Sigmoid colon (tissue), 7 donors: ENCODE measurements at places on chromosomes 6 and 20. TPM values are rescaled to one million over a fixed set of nuclear protein-coding genes. Genes with fewer than 3 reads are reported as not detected.

DNA sequence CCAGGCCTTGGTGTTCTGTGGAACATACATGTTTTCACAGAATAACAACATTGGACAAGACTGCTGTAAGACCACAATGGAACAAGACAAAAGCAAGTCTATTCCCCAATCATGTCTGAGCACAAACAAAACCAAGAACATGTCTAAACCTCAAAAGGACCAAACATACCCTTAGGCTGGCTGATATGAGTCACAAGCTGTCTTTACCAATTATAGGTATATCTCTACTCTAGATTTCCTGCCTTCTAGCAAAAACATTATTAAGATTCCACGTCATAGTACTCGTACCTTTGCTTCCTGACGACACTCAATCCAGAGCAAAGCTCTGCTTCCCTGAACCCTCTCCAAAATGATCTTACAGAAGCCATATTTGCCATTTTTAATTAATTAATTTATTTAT, 15.4 kb upstream of the L3MBTL1 start:
- H3K4me3 ChIP-seq = no peak overlapping the region
- no peaks in the 10 kb centered on the region for H3K27me3 ChIP-seq
- H3K36me3 ChIP-seq = no peaks in the 10 kb centered on the region
- DNase-seq = no peak
- no peak overlapping the region for H3K27ac ChIP-seq
- H3K4me1 ChIP-seq = no peaks in the 10 kb centered on the region

- H3K27ac ChIP-seq = no peak overlapping the region
- DNase-seq = no peak
- H3K27me3 ChIP-seq = no peaks in the 10 kb centered on the region
- H3K4me3 ChIP-seq = no peak overlapping the region
- no peaks in the 10 kb centered on the region for H3K36me3 ChIP-seq
These were observed 176.7 kb upstream of the COL21A1 start for GRCh38 chr6:56424064-56424463.

GRCh38 chr20:17479063-17479657, 52.0 kb downstream of the BFSP1 start:
- H3K4me3 ChIP-seq = no peak overlapping the region
- DNase-seq = no peak
- no peak overlapping the region for H3K27ac ChIP-seq
- H3K36me3 ChIP-seq = no peaks in the 10 kb centered on the region
- peaks cover 7% of the 10 kb centered on the region for H3K27me3 ChIP-seq

GRCh38 chr6:17240803-17241500, 40.2 kb upstream of the RBM24 start:
- no peaks in the 10 kb centered on the region for H3K36me3 ChIP-seq
- no peak for DNase-seq
- no peaks in the 10 kb centered on the region for H3K4me1 ChIP-seq
- H3K27me3 ChIP-seq = no peaks in the 10 kb centered on the region

DNA sequence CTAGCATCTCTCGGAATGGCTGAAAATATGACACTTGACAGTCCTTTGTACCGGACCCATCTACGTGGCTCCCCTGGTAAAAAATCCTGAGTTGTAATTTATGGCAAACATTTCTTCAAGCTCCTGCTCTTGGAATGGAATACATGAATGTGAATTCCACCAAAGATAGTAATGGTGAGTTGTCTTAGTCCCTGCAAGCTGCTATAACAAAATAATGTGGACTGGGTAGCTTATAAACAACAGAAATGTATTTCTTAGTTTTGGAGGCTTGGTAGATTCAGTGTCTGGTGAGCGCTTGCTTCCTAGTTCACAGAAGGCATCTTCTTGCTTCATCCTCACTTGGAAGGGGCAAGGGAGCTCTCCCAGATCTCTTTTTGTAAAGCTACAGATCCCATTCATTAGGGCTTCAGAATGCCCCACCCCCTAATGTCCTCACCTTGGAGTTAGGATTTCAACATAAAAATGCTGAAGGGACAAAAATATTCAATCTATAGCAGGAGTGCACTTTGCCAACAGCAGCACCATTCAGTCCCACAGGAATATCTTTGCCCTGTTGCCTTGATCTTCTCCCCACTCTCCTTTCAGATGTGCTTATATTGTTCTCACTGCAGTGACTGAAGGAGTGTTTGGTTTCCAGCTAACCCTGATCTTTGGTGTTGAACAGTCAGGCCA, 167.8 kb upstream of the HDAC2 start:
- no peak overlapping the region for H3K27ac ChIP-seq
- H3K4me1 ChIP-seq = no peaks in the 10 kb centered on the region
- no peak overlapping the region for H3K4me3 ChIP-seq
- no peaks in the 10 kb centered on the region for H3K36me3 ChIP-seq
- no peaks in the 10 kb centered on the region for H3K27me3 ChIP-seq

ZDHHC14 gene
- 12.6 TPM for total RNA-seq

DNA sequence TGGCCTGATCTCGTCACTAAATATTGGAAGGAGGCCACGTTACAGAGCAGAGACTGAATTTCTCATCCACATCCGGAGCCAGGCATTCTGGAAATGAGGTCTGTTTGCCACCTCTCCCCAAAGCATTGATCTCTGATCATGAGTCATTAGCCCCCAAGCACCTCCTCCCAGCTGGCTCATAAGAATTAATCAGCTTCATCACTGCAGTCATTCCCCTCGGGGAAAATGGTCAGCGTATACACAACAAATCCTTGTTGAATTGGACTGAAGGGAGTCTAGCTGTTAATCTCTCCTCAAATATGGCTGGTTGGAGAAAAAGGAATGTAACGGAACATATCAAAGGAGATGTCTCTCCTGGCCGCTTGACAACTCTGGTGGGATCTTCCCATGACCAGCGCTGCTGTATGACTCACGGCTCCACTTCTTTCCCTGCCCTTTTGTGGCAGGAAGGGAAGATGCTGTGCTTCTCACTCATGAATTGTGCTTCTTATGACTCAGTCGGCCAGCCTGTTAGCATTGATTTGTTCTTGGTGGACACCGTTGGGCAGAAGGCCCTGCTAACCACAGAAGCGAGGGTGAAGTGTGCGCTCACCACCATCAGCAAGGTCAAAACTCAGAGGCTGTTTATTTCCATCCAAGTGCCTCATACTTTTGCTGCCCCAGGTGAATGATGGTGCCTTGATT, 76.7 kb downstream of the RNF182 start:
- no peak overlapping the region for H3K4me3 ChIP-seq
- H3K27me3 ChIP-seq = no peaks in the 10 kb centered on the region
- H3K36me3 ChIP-seq = no peaks in the 10 kb centered on the region
- no peak for DNase-seq
- H3K4me1 ChIP-seq = no peaks in the 10 kb centered on the region
- no peak overlapping the region for H3K27ac ChIP-seq

RAB44 gene
- not detected for total RNA-seq

- no peak overlapping the region for H3K27ac ChIP-seq
- no peaks in the 10 kb centered on the region for H3K27me3 ChIP-seq
- no peaks in the 10 kb centered on the region for H3K36me3 ChIP-seq
- H3K4me3 ChIP-seq = no peak overlapping the region
- no peaks in the 10 kb centered on the region for H3K4me1 ChIP-seq
These were observed 136.6 kb downstream of the SYNDIG1 start for GRCh38 chr20:24605937-24606455.

- no peak overlapping the region for H3K4me3 ChIP-seq
- no peak for DNase-seq
- H3K36me3 ChIP-seq = no peaks in the 10 kb centered on the region
- no peak overlapping the region for H3K27ac ChIP-seq
- no peaks in the 10 kb centered on the region for H3K27me3 ChIP-seq
- peaks cover 13% of the 10 kb centered on the region for H3K4me1 ChIP-seq
These were observed 33.2 kb upstream of the RPS6KA2 start for GRCh38 chr6:166660157-166660688.

GRCh38 chr6:160337991-160338390, 10.2 kb upstream of the SLC22A3 start:
- DNase-seq = no peak
- H3K27ac ChIP-seq = no peak overlapping the region
- no peaks in the 10 kb centered on the region for H3K36me3 ChIP-seq
- no peaks in the 10 kb centered on the region for H3K27me3 ChIP-seq
- H3K4me1 ChIP-seq = no peaks in the 10 kb centered on the region

SPATS1 gene
- total RNA-seq = not detected

DNA sequence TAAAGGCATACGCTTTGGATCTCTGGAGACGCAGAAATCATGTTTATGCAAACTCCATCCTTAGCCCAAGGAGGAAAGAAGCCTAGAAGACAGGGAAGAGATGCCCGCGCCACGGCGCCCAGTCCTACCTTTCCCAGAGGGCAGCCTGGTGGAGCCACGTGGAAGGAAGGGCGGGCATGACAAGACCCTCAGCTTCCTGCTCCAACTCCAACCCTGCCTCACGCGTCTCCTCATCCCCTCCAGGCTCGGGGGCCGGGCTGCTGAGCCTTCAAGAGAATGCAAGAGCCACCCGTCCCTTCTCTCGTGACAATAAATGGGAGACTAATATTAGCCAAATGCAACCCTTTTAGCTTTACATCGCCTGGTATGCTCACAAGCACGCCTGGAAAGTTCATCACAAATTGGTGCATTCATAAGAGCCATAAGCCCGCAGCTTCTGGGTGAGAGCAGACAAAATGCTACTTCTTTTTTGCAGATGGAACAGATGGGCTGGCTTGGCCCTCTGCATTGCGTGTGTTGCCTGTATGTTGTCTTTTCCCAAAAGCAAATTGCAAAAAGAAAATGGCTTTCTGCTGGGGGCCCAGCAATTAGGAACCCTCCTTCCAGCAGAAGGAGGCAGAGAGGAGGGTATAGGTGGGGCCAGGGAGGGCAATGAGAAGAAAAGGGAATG, 8.2 kb upstream of the NTSR1 start:
- peaks cover 28% of the 10 kb centered on the region for H3K4me1 ChIP-seq
- no peak overlapping the region for H3K4me3 ChIP-seq
- no peaks in the 10 kb centered on the region for H3K27me3 ChIP-seq
- DNase-seq = no peak
- H3K36me3 ChIP-seq = no peaks in the 10 kb centered on the region

- no peak overlapping the region for H3K4me3 ChIP-seq
- H3K36me3 ChIP-seq = peaks cover 99% of the 10 kb centered on the region
- H3K4me1 ChIP-seq = peaks cover 42% of the 10 kb centered on the region
- no peaks in the 10 kb centered on the region for H3K27me3 ChIP-seq
- DNase-seq = no peak
- no peak overlapping the region for H3K27ac ChIP-seq
These were observed 10.1 kb downstream of the ROMO1 start for GRCh38 chr20:35709259-35709658.

LRP11 gene
- total RNA-seq = 71.7 TPM

DNA sequence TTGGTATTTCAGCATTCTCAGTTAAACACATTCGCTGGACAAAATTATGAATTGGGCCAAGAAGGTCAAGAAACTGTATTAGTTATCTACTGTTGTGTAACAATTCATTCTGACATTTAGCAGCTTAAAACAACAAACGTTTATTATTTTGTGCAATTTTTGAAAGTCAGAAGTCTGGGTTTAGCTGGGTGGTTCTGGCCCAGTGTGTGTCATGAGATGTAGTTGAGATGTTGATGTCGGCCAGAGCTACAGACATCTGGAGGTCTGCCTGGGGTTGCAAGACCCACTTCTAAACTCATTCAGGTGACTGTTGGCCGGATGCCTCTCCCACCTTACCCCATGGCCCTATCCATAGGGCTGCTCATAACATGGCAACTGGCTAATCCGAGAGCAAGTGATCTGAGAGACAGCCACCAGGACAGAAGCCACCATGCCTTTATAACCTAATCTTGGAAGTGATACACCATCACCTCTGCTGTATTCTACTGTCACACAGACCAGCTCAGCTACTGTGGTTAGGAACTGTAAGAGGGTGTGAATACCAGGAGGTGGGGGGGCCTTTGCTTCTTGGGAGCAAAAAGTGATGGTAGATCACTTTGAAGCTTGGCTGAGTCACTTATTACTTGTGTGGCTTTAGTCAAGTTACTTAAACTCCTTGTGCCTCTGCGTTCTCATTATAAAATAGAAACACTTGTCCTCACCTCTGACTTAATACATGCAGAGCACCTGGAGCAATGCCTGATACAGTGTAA, 217.0 kb upstream of the MYLIP start:
- H3K4me3 ChIP-seq = no peak overlapping the region
- no peak overlapping the region for H3K27ac ChIP-seq
- DNase-seq = no peak
- no peaks in the 10 kb centered on the region for H3K4me1 ChIP-seq

GRCh38 chr6:5673019-5673790, 333.5 kb downstream of the NRN1 start:
- H3K27ac ChIP-seq = peak overlapping the region; percentile 66
- peaks cover 27% of the 10 kb centered on the region for H3K4me1 ChIP-seq
- no peaks in the 10 kb centered on the region for H3K27me3 ChIP-seq
- no peak overlapping the region for H3K4me3 ChIP-seq
- DNase-seq = no peak
- H3K36me3 ChIP-seq = no peaks in the 10 kb centered on the region
